ENCODE measurements at places on chromosomes 5 and 9. TPM values are rescaled to one million over a fixed set of nuclear protein-coding genes. Genes with fewer than 3 reads are reported as not detected.

The PCDHA4 gene
- total RNA-seq = 3.1 TPM

DNA sequence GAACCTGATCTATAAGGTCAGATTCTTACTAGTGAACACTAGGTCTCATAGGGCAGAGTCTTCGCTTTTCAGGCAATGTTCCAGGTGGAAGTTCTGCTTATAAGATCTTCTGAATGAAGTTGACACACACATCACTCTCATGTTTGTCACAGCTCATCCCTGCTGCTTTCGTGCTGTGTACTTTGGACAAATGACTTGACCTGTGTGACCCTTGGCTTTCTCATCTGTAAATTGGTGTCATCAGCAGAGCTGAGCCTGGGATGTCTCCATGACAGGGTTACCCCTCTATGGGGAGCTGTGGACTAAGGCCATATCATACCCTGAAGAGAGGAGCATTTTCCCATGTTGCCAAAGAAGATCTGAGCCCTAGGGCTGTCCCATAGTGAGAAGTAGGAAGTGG, 2.8 kb downstream of the DELE1 start:
- DNase-seq = no peak

DNA sequence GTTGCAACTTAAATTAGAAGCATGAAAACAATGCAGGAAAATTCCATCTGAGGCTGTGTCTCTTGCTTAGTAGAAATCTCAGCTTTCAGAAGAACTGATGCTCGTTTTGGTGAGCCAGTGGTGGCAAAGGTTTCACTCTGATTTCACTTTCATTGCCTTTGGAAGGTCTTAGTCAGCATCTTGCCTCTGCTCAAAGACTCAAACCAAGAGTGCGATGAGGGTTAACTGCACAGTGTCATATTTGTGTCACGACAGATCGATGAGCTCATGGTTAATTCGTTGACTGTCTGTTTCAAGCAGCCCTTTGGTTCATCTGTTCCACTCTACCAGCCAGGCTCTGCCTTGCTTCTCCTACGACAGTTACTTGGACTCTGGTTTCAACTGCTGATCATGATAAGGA, 331.3 kb upstream of the KIF2A start:
- no peak for DNase-seq

The NEURL1B gene
- total RNA-seq = 5.3 TPM

The BHMT2 gene
- not detected for total RNA-seq

Measured in Panc1 (cell line).